ENCODE measurements at places on chromosomes 7 and 10. TPM values are rescaled to one million over a fixed set of nuclear protein-coding genes. Genes with fewer than 3 reads are reported as not detected.
A peak's percentile ranks its signal among the peaks of the same experiment; 100 is the strongest.

The GOLGA7B gene
- 0.29 TPM for total RNA-seq

The RSPH10B2 gene
- total RNA-seq, result not detected

The RAPGEF5 gene
- 56.9 TPM for total RNA-seq

GRCh38 chr10:12823328-12823727 is 178.2 kb downstream of the CCDC3 start:
- no peak for DNase-seq

GRCh38 chr7:112484671-112485167 is 3.9 kb downstream of the LSMEM1 start:
- no peak for DNase-seq

DNA sequence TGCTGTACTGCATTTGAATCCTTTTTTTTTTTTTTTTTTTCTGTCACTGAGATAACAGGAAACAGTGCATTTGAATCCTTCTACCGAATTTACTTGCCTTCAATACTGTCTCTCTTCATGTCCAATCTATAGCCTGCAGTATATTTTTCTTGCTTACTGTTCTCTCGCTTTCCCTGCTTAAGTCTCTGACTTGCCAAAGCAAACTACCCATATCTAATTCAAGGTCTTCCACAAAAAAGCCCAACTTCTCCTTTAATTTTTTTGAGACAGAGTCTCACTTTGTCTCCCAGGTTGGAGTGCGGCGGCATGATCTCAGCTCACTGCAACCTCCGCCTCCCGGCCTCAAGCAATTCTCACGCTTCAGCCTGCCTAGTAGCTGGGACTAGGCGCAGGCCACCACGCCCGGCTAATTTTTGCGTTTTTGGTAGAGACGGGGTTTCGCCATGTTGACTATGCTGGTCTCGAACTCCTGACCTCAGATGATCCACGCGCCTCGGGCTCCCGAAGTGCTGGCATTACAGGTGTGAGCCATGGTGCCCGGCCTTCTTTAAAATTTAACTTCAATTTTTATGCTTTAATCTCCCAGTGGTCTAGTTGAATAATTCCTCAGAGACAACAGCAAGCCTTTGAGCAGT is 882 bp downstream of the PDCD11 start:
- DNase-seq, result no peak

DNA sequence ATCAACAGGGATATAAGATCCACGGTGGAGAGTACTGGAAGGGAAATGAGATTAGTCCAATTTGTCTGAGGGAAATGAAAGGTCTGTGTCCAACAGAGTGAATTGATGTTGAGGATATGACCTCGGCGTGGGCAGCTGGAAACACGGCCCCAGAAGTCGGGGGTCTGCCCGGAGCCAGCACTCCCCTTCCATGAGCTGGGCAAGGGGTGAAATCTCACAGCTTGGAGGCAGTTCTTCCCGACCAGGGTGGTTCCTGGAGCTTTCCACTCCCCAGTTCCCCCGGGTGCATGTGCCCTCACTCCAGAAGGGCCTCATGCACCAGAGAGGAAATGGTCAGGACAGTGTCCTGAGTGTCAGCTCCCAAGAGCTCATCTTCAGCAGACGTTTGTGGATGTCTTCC is 264.7 kb upstream of the PPP2R2D start:
- no peak for DNase-seq

DNA sequence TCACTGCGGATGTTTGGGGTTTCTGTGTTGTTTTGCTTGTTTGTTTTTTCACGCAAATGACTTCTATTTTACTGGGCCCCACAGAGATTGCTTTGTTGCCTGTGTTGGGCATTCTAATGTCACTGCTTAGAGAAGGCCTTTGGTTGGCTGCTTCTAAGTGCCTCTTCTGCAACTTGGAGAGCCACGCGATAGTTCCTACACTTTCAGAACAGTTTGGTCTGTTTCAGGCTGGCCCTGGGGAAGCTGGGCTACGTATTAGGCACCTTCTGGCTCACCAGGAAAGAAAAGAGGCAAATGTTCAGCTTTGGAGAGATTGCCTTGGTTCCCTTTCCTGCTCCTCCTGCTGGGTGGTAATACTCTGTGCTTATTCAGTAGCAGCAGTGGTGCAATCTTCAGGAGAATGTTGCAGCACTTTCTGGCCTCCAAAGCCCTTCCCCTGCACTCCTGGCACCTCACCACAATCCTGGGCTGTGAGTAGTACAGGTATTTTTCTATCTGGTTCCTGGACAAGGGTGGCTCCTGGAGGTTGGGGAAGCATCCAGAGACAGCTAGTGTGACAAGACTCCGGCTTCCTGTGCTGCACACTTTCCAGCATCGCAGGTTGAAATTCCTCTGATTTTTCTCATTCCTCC is 1.2 kb downstream of the ANTXRL start:
- no peak for DNase-seq

DNA sequence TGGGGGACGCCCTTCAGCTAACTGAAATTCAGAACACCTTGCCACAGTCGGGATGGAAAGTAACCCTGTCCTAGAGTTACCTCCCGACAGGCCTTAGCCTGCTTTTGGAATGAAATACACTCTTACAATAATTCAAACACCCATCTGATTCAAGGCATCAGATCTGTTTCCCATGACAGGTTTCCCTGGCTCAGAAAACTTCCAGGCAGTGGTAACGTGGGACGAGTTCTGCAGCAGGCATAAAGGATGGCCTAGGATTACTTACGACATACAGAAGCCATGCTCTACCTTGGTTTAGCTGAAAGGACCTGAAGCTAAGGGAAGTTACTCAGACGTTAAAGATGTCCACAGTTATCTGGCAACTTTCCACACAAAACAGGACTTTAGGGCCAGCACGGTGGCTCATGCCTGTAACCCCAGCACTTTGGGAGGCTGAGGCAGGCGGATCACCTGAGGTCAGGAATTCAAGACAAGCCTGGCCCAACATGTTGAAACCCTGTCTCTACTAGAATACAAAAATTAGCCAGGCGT is 5.0 kb downstream of the PAXIP1 start:
- DNase-seq, result no peak

The CDNF gene
- 3.8 TPM for total RNA-seq

The ZC3HAV1L gene
- 16.2 TPM for total RNA-seq

The KAZALD1 gene
- 3.4 TPM for total RNA-seq

DNA sequence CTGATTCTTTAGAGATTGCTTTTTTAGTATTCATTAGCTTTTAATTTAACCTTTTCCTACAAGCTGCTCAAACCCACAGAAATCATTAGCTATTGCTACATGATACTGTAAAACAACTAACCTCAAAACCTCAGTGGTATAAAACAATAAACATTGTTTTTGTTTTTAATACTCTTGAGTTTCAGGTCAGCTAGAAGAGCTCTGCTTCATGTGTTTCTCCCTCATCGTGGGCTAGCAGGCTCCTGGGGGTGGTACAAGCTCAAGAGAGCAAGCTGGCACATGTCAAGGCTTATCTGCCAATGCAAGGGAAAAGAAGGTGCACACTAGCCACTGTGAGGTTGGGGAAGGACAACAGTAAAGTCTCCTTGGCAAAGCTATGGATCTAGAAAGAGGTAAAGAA is 232.9 kb upstream of the PHF14 start:
- DNase-seq, result no peak

DNA sequence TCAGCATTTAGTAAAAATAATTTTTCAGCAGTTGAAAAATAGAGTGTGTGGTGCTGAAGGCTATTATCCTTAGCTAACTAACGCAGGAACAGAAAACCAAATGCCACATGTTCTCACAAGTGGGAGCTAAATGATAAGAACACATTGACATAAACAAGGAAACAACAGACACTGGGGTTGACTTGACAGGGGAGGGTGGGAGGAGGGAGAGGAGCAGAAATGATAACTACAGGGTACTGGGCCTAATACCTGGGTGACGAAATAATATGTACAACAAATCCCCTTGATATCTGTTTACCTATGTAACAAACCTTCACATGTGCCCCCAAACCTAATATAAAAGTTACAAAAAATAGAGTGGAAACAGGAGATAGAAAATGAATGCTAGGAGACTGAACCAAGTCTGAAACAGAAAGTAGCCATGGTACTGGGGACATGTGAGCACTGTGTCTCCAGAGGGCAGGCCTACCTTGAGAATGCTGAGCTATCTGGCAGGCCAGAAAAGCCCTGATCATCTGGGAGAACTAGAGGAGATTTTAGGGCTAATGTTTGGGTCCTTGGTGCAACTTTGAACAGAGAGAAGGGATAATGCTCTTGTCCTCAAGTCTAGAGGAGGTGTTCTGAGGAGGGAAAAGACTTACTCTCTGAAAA is 4.7 kb upstream of the EFCAB10 start:
- no peak for DNase-seq

DNA sequence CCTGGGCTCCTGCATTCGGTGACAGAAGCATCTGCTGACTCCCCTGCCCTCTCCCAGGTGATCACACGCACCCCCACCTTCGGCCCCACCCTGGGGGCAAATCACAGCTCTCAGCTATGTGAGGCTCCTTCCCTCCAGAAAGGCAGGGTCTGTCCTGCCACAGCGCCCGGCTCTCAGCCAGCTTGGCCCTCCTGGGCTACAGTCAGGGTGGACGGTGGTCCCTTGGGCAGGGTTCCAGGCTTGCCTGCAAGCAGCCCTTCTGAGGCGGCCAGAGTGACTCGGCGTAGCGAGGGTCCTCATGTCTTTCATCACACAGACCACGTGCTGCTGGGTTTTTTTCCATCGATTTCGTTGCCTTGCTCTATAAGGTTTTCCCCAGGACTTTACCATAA is 53.6 kb upstream of the EBF3 start:
- no peak for DNase-seq

GRCh38 chr7:132672200-132672990 is 96.1 kb upstream of the PLXNA4 start:
- DNase-seq, result peak; percentile 20

The CEP41 gene
- 16.4 TPM for total RNA-seq

The LIPM gene
- not detected for total RNA-seq

DNA sequence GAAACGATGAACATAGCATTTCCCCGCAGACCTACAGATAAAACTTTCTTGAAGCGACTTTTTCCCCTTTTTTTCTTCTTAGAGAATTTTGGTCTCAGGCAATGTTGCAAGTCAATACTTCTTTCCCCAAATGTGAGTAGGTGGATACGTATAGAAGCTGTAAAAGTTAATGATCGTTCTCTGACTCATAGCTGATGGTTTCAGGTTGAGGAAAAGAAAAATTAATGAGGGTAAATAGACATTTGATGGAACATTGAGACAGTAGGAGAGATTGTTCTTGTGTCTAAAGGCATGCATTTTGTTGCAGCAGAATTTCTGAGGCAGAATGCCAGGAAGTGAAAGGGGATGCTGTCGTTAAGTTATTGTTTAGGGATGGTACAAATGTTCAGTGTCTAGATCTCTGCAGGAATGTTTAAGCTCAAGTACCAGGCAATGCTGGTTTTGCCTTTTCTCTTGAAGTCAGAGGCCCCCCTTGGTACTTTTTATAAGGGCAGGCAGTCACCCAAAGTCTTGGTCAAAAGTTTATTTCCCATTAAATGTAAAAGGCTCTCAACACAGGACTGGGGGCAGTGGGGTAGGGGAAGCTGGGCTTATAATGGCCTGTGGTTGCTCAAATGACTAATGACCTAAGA is 9.3 kb downstream of the TCF7L2 start:
- no peak for DNase-seq

DNA sequence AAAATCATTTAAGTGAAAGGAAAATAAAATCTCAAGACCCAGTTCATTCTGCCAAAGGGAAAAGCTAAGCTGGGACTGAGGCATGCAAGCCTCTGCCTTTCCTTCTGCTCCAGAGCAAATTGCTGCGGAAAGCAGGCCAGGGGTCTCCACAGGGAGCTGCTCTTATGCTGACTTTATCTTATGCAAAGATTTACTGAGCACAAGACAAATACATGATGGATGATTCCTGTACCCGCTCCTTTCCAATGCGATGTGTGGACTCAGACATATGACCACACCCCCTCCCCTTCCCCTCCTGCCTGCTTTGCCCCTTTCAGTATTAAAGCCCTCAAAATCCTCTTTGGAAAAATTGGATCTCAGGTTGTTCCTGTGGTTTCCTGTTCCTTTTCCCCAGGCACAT is 74.2 kb upstream of the INSIG1 start:
- no peak for DNase-seq

DNA sequence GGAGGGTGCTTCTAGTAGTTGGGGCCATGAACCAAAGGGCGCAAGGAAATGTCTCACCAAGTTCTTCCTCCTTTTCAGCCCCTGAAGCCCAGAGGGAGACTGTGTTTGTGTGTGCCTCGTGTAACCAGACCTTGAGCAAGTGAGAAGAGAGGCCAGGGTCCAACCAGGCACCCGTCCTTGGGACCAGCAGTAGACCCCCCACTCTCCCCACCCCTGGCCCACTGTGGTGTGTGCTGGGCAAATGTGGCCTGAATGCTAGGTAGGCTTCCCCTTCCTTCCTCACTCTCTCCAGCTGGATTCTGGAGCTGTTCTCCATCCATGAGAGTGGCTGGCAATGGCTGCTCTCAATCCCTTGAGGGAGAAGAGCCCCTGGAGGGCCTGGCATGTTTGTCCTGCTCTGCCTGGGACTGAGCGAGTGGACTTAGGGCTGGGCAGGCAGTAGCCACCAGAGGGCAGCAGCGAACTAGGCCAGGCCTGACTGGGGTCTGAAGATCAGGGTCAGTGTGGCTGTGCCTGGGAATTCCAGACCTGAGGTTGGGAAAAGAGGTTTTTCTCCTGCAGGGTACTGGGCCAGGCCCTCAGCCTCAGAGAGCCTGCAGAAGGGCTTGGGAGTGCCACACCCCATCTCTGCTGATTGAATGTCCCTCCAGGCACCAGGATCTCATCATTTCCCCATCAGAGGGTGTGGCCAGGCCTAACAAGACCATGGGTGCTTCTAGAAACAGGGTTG is 12.5 kb downstream of the SFRP5 start:
- no peak for DNase-seq

The SLC26A3 gene
- total RNA-seq, result 0.31 TPM

DNA sequence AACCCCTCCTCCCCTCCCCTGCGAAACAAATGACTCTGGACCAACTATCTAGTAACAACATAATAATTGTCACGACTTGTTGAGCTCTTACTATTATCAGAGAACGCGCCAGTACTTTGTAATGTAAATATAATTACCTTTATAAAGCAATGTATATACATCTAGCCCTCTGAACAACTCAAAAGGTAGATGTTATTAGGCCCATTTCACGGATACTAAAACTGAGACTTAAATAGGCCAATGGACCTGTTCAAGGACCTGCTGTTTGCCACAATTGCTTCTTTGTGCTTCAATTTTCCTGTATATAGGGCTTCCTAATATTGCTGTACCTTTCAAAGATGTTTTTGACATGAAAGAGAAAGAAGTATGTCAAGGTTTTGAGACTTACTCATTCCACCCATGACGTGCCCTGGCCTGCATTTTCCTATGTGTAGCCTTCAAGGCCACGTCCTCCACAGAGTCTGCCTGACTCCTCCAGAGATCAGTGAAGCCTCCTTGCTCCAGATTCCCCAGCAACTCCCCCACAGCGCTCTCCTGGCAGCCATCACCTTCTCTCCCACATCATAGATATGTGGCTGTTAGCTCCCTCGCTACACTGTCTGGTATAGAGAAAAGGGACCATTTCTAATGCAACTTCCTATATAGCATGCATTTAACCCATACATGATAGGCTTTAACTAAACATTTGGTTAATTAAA is 156.6 kb downstream of the SKIDA1 start:
- DNase-seq, result no peak

GRCh38 chr10:1197384-1197783 is 141.2 kb downstream of the WDR37 start:
- no peak for DNase-seq

The FAM25A gene
- total RNA-seq, result not detected

The SMKR1 gene
- 2.2 TPM for total RNA-seq

The PIK3AP1 gene
- 3.3 TPM for total RNA-seq

Data from ureter (tissue), 1 donor.